ENCODE measurements at places on chromosomes 16 and 17.

- no peak for DNase-seq
Measured at GRCh38 chr16:23397464-23397863, 55.5 kb downstream of the COG7 start.

DNA sequence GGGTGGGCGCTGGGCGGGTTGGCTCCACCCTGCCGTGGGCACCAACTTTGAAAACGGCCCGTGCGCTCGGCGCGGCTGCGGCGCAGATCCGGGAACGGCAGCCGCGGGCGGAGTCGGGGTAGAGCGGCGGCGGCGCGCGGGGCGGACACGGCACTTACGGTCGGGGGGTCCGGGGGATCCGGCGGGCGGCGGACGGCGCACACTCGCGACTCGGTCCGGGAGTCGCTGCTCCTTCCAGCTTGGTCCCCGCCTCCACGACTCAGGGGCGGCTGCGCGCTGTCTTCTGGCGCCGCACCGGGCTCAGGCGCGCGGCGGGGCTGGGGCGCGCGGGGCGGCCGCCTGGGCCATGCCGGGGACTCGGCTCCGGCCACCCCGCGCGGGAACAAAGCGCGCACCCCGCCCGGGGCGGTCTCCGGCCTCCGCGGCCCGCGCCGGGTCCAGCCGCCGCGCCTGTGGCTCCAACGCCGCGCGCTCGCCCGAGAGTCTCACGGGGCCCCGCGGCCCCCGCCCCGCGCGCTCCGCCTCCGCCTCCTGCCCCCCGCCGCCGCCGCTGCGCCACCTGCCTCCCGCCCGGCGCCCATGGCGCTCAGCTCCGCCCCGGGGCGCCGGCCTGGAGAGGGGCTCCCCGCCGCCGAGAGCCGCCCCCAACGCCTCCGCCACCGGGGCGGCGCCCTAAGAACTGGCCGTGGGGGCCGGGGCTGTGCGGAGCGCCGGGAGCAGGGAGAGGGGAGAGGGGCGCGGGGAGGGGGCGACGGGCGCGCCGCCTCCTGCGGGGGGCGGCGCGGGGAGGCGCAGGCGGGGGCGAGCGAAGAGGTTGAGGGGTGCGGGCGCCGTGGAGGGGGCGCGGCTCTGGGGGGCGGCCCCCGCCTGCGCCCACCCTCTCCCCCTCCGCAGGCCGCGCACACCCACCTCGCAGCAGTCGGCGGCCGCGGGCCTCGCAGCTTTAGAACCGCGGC, 35.9 kb downstream of the CBFA2T3 start:
- DNase-seq = no peak

- no peak for DNase-seq
Measured at GRCh38 chr17:69547947-69548346, 133.4 kb downstream of the MAP2K6 start.

- DNase-seq = no peak
Measured at GRCh38 chr17:47697906-47698711, 4.1 kb downstream of the TBKBP1 start.

GRCh38 chr17:7477392-7478275, 1.8 kb downstream of the ZBTB4 start:
- peak; percentile 30 for DNase-seq

GRCh38 chr17:14539801-14540200, 238.9 kb downstream of the HS3ST3B1 start:
- DNase-seq = no peak

DNA sequence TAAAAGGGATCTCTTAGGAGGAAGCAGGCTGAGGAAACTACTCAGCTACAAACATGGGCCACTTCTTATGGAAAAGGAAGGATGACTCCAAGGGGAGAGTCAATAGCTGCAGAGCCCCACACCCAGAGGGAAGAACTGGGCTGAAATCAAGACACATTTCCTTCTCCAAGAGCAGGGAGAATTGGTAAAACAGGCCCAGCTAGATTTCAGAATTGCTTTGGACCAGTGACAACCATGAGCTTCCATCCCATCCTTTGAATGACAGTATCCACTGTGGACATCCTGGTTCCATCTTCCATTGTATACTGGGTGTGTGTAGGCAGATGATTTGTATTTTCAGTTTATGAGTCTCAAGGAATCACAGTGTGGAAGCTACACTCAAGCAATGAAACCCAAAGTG, 267.5 kb downstream of the IRF8 start:
- DNase-seq = no peak

DNA sequence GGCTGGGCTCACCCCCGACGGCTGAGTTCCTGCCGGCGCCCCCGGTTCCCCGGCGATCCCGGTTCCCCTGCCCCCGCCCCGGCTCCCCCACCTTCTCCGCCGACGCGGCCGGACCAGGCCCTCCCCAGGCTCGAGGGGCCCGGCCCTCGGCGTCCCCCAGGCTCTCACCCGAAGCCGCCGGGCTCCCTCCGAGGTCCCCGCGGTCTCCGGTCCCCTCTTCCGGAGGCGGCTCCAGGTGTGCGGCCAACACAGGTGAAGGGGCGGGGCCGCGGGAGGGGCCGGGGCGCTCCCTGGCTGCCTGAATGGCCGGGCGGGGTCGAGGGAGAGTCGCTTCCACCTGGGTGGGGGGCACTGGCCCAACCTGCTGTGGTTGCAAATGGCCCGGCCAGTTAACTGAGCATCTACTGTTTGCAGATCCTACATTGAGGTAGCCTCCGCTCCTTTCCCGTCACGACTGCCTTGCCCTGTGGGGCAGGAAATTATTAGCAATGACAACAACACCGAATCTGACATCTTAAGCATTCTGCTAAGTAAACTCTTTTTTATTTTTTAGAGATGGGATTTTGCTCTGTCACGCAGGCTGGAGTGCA, at the start of gene BICDL2:
TSS of gene BICDL2 (minus strand) at position 219 of the 590 bp plus-strand sequence. CDS start 1,448 bp downstream, outside the sequence.
- DNase-seq = no peak

GRCh38 chr17:14779241-14779640, 478.4 kb downstream of the HS3ST3B1 start:
- DNase-seq = no peak

DNA sequence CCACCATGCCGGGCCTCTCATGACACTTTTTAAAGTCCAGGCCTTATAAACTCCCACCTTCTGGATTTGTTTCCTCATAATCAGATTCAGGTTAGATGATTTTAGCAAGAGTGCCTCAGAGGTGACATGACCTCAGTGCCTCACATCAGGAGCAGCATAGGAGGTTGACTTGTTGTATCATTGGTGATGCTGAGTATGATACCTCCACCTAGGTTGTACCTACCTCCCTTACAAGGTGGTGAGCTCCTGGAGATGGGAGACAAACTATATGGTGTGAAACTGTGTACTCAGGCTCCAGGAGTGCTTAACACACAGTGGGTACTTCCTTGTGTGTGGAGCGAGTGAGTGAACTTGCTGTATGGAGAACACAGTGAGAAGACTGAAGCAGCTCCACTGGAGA, 18.6 kb downstream of the NDUFAB1 start:
- no peak for DNase-seq

- no peak for DNase-seq
Measured at GRCh38 chr17:68134046-68134637, 98.6 kb downstream of the KPNA2 start.
